M059J (cell line): ENCODE measurements at places on chromosomes 4 and X.
A peak's percentile ranks its signal among the peaks of the same experiment; 100 is the strongest.

GRCh38 chr4:69828828-69829227, 31.1 kb downstream of the SULT1E1 start:
- DNase-seq, result no peak

GRCh38 chr4:12409507-12410190, 981.0 kb upstream of the HS3ST1 start:
- DNase-seq, result no peak

- no peak for DNase-seq
Observed at GRCh38 chrX:138761380-138761779, 49.9 kb upstream of the FGF13 start.

DNA sequence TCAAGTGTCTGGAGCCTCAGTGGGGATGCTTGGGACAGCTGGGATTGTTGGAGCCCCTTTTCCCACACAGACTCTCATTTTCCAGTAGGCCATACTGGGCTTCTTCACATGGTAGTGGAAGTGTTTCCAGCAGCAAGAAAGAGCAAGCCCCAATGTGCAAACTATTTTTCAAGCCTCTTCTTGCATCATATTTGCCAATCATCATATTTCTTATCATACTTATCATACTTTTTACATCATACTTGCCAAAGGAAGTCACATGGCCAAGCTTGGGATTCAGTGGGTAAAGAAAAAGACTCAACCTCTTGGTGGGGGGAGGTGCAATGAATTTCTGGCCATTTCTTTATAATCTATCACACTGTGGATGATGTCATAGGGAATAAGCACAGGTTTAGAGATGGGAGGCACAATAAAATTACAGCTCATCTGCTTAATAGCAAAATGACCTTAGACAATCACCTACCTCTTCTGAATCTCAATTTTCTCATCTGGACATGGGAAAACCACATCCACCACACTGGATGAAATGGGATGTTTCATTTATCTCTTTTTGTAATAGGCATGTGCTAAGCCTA, 174.2 kb downstream of the MID1IP1 start:
- no peak for DNase-seq

DNA sequence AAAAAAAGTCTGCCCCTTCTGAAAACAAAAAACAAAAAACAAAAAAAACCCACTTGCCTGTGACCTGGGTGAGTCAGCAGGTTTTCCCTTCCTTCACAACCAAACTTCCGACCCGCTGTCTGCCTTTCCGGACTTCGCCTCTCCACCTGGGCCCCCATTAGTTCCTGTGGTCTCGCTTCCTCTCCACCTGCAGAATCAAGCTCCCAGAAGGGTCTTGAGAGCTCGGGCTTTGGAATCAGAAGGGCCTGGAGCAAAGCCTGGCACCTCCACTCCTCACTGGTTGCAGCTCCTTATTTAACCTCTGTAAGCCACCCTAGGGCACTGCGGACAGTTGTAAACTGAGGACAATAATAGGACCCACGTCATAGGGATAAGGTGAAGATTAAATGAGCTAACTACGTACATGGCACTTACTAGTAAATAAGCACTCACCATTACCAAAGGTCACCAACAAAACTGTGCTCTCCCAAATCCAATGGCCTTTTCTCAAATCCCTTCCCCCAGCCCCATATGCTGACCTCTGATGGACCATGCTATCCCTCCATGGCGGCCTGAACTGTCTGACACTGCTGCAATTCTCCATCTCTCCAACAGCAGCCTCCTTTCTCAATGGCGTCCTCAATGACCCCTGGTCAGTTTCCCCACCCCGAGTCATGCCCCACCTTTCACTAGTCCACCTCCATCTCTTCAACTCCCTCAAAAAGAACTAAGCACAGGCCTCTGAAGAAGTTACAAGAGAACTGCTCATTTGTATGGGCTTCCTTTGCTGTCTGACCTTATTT, 64.2 kb downstream of the IRF2 start:
- DNase-seq, result no peak

- no peak for DNase-seq
Observed at GRCh38 chr4:165754664-165755063, 118.4 kb upstream of the TLL1 start.

GRCh38 chr4:182916483-182917181, 554 bp downstream of the DCTD start:
- peak; percentile 63 for DNase-seq

DNA sequence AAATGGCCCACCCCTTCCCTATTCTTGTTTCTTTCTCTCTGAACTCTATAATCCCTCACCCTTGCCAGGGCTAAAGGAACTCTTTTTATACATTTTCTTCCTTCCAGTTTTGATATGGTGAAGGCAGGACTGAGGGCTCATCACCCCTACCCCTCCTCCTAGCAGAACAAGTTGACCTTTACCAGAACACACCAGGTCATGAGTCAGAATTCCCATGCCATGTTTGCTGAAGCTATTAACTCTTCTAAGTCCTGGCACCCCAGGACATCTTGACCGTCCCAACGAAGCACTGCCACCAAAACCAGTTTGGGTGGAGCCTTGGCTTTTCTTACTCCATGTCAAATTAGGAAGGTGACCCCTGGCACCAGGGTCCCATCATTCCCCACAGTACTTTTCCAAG, 57.5 kb upstream of the DYNLT3 start:
- peak; percentile 40 for DNase-seq

- DNase-seq, result peak; percentile 4
Observed at GRCh38 chr4:137226900-137227299, 305.4 kb downstream of the PCDH18 start.

DNA sequence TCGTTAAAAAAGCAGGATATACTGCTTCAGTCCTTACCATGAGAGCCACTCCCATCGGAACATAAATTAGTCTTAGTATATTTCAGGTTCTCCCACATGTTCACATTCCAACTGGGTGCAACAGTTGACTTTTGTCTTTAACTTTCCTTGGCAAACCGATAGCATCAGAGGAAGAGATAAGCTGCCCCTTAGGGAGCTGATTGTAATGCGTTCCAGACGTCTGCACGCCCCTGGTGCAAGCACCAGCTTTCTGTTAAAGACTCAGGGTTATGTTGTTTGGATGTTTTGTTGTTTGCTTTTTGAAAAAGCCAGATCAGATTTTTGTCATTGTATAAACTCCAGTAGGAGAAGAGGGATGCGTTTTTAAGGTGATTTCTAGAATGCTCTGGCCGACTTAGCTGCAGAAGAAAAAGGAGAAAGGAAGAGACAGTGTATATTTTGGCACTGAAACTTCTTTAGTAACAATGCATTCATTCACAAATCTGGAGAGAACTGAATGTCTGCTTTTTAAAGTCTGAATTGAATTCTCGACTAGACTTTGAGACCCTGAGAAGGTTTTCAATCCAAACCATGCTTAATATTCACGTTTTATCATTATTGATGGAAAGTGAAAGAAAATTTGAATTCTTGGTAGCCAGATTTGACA, 160.9 kb downstream of the CBR4 start:
- DNase-seq, result no peak

- DNase-seq, result no peak
Observed at GRCh38 chrX:56429581-56429980, 133.8 kb upstream of the UBQLN2 start.

DNA sequence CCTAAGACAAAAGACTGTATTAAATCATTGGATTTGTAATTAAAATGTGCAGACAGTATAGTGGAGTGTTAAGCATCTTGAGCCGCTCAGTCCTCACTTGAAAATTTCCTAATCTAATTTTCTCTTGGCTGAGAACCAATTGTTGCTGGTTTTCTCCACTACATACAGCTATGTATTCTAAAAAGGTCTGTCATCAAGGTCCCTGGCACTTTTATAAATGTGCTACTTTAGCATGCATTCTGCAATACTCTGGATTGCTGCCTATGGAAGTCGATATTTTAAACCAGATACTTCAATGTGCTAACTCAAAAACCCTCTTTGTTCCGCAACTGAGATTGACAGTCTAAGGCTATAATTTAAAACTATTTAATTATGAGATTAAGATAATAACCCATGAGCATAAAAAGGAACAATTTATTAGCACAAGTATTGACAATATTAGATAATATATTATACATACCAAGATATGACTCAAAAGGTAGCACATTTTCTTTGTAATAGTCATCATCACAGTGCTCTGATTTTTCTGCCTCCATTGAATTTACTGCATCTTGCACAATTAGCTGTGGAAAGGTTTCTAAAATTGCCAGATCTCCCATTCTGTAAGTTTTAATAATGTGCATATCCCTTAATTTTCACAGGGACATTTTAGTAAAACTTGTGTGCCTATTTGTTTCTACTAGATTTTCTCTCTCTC, 815.1 kb downstream of the ADGRL3 start:
- no peak for DNase-seq

DNA sequence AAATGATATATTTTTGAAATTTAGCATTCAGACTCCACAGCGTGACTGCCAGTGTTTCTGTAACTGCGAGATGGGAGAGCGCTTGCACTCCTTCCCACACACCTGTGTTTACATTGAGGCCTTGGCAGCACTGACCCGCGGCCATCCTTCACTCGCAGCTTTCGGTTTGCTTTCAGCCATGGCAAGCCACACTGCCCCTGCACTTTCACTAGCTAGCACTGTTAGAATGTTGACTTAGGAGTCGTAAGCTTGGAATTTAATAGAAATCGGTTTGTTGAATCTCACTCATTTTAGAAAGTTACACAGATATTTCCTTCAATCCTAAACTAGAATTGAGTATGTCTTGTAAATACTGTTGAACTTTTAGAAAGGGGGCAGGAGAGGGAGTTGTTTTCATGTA, 136.2 kb downstream of the CFAP299 start:
- DNase-seq, result peak; percentile 46

DNA sequence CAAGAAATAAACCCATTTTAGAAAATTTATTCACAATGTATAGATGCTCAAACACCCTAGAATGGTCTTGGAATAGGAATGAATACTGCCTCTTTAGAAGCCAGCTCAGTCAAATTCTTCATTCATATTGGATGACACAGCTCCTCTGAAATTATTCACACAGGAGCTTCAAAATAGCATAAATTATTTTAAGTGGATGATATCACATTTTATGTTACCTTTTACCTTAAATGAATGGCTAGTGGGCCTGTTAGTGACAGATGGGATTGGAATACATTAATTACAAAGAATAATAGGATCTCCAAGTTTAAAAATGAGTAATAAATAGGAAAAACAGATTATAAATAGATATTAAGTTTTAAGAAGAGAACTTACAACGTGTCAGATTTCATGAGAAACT, 184.4 kb downstream of the GABRB1 start:
- DNase-seq, result peak; percentile 34

- DNase-seq, result no peak
Observed at GRCh38 chrX:38452603-38453002, 100.2 kb downstream of the OTC start.

DNA sequence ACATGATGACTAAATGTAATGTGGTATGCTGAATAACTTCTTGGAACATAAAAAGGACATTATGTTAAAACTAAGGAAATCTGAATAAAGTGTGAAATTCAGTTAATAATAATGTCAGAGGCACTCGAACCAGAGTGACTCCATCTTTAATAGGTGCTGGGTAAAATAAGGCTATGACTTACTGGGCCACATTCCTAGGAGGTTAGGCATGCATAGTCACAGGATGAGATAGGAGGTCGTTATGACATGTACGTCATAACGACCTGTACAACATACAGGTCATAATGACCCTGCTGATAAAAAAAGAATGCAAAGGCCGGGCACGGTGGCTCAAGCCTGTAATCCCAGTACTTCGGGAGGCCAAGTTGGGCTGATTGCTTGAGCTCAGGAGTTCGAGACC, 28.9 kb upstream of the OPHN1 start:
- peak; percentile 78 for DNase-seq

DNA sequence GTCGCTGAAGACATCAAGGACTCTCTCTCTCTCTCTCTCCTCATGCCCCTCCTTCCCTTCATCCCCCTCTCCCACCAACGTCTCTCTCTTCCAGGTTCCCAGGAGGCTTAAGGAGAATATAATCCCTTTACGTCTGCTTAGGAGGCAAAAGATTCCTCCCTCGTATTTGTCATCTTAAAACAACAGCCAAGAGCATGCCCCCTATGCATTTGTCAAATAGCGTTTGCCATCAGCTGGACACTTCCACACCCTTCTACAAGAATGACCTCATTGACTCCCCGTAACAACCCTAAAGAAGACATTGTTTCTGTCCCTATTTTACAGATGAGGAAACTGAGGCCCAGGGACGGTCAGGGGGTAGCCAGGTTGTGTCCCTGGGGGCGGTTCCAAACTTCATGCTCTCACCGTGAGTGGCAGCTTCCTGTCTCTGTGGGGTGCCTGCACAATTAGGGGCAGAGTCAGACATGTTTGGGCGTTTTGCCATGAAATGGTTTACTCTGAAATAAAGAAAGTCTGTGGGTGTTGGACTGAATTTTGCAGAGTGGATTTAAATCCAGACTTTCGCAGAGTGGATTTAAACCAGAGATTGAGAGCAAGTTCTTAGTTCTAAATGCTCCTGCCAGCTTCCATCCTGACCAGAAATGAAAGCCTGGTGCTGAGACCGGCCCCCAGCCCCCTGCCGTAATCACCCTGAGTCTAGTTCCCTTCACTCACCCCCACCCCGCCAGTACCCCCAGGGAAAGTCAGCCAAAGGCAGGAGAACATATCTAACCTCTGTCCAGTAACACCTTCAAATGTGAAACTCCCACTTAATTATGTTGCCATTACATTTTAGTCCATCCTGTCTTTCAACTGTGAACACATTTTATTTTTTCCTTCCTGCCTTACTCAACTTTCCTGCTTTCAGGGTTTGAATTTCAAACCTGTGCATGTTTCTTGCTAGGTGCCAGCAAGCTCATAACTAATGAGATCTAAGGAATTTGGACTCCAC, 44.3 kb upstream of the TBL1X start:
- peak; percentile 16 for DNase-seq

GRCh38 chrX:13323241-13323640, 3.4 kb upstream of the ATXN3L start:
- no peak for DNase-seq

GRCh38 chrX:137387646-137388045, 178.3 kb upstream of the ZIC3 start:
- no peak for DNase-seq

DNA sequence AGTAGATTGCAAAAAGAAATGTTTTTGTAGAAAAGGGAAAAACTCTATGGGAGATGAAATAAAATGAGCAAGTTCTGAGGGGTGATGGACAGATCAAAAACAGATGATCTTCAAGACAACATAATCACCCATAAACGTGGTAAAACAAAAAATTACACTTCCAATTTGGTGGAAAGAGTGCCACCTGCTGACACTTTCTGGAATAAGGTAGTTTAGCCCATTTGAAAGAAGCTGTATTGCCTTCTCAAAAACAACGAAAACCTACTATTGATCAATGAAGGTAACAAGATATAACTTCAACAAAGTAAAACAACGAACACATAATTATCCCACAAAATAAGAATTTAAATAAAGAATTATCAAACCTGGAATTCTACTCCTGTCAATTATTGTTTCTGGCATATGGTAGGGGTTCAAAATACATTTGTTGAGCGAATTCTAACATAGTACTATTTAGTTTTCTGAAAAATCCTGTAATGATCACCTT, 2.5 kb downstream of the COQ2 start:
- peak; percentile 60 for DNase-seq

- no peak for DNase-seq
Observed at GRCh38 chr4:154329939-154330338, 161.7 kb downstream of the DCHS2 start.

GRCh38 chrX:16445166-16445752, 204.7 kb upstream of the S100G start:
- peak; percentile 57 for DNase-seq
